Activated T-helper 1 cell treated with anti-CD3 and anti-CD28 coated beads, Interleukin-2, amount 50 U/mL, for 16 hours (primary cell): ENCODE measurements at places on chromosomes 7 and 10.

GRCh38 chr7:38934051-38934450 lies 25.1 kb upstream of the VPS41 start:
- DNase-seq: no peak

- no peak for DNase-seq
Observed at GRCh38 chr7:106108991-106109390, 3.1 kb downstream of the SYPL1 start.

DNA sequence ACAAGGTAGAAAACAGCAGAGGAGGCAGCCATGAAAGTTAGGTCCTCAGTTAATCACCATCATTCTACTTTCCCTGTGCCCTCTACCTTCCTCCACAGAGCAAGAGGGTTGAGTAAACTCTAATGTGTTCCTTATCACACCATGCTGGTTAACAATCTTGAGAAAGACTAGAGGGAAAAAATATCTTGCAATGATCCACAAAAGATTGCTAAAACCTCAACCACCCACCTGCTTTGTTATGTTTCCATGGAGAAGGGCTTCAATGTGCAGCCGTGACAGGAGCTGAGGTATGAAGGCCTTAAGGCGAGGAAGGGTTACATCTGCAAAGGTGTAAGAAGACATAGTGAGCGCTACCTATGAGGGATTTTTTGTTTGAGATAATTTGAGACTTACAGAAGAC lies 103.9 kb downstream of the IDE start:
- DNase-seq: no peak

- no peak for DNase-seq
Observed at GRCh38 chr7:22357311-22358175, 589 bp upstream of the RAPGEF5 start.

GRCh38 chr10:125823663-125824251 lies 411 bp downstream of the BCCIP start:
- DNase-seq: no peak

DNA sequence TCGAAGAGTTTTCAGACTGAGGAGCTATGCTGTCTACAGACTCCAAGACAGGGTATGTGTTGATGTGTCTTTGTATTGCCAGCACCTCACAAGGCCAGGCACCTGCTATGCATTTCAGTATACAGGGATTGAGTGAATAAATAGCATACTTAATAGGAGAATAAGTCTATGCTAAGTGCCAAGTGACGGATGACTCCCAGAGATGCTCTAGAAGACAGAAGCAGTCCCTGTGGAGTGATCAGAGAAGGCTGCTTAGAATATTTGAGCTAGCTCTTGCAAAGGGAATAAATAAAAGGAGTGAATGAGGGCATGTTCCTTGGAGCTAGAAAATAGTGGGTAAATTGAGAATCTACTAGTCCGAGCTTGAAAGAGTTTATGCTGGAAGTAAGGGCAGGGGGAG lies 346.4 kb downstream of the GATA3 start:
- no peak for DNase-seq

DNA sequence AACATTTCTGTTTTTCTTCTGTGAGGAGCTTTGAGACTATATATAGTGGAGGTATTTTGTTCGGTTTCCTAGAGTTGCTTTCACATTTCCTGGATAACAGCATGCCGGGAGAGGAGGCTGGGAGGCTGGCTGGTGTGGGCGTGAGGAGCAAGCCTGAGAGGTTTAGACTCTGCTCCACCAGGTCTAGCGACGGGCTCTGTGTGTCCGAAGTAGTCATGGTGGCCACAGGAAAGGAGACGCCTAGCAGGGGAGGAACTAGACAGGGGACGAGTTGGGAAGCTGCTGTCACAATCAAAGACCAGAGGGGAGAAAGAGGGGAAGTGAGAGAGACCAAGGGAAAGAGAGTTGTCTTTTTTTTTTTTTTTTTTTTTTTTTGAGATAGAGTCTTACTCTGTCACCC lies 19.6 kb downstream of the PTPRE start:
- DNase-seq: no peak
